ENCODE measurements at places on chromosomes 5 and 9.
A peak's percentile ranks its signal among the peaks of the same experiment; 100 is the strongest.

DNA sequence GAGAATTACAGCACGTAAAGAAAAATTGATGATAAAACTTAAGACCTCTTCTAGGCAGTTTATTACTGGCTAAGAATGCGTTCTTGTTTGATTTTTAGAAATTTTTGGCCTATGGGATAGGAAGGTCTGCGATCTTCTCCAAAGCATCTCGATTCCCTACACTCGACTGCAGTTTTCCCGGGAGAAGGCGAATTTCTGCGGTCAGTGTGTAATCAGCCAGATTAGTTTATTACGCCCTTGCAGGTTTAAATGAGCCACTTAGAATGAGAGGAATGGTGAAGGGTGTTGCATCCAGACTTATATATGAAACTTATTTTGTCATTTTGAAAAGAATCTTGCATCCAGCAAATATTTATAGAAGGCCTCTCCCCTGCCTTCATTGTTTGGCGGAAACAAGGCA is 1.2 kb downstream of the MTAP start:
- no peak for DNase-seq

GRCh38 chr5:136814619-136815378 is 449.5 kb upstream of the TRPC7 start:
- DNase-seq = no peak

DNA sequence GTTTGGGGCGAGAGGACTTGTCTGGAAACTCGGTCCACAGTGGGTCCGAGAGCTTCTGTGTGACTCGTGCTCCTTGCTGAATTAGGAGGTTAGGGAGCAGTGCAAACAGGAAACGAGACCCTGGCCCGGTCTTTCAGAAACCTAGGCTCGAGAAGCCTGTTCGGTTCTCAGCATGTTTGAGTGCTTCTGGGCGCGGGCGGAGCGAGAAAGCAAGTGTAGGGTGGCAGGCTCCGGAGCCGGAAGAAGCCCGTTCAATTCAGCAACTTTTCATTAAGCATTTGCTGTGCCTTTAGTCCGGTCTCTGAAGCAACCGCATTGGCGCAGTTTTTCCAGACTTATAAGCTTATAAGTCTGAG is 547 bp downstream of the CLTA start:
- no peak for DNase-seq

DNA sequence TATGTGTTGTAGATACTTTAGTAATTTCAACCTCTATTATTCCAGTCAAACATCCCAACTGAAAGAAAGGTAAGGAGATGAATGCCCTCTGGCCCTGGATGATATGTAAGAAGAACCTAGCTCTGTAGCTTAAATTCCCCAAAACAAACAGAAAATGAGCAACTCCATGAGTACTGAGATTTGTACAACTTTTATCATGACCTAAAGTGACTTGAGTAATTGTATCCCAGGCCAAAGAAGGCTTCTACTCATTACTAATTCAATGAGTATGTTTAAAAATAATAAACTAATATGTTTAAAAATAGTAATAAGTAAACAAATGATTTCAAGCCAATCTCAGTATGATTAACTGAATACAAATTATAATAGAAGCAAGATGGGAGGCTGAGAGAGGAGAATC is 414.0 kb upstream of the ACTBL2 start:
- DNase-seq = no peak

- no peak for DNase-seq
These were observed 84.0 kb downstream of the ERP44 start for GRCh38 chr9:100014846-100015245.

DNA sequence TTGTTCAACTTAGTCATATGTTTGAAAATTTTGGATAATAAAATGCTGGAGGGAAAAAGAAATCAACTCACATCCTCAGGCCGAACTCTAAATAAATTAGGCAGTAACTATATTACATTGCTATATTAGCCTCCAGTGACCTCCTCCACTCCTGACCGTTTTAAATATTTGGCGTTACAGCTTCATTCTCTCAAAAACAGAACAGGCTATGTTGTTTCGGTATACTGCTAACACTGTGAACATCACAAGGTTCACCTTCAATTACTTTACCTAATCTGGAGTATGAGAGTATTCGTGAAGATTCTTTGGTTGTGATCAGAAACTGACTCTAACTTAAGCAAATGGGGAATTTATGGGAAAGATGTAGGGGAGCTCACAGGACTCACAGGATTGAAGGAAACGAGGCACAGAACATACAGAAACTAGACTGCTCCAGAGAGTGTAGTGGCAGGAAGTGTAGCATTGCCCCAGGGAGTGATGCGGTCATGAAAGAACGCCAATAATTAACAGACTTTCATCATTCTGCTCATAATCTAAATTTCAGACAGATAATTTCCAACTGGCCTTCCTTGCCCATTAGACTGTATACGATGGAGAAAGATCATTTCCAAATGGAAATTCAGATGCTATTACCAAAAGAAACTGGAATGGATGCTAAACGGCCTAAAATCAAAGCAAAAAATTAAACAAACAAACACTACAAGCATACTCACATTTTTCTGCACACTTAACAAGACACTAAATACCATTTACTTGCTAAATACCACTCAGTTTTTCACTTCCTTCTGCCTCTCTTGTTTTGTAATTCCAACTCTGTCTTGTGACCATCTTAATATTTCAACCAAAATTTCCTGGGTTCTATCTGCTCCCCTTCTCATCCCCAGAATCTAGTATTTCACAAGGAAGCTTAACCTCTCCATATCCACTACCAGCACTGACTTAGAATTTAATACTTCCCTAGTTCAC is 110.1 kb upstream of the LPAR1 start:
- peak; percentile 33 for DNase-seq

- no peak for DNase-seq
These were observed 32.1 kb downstream of the SEMA4D start for GRCh38 chr9:89465726-89466308.

DNA sequence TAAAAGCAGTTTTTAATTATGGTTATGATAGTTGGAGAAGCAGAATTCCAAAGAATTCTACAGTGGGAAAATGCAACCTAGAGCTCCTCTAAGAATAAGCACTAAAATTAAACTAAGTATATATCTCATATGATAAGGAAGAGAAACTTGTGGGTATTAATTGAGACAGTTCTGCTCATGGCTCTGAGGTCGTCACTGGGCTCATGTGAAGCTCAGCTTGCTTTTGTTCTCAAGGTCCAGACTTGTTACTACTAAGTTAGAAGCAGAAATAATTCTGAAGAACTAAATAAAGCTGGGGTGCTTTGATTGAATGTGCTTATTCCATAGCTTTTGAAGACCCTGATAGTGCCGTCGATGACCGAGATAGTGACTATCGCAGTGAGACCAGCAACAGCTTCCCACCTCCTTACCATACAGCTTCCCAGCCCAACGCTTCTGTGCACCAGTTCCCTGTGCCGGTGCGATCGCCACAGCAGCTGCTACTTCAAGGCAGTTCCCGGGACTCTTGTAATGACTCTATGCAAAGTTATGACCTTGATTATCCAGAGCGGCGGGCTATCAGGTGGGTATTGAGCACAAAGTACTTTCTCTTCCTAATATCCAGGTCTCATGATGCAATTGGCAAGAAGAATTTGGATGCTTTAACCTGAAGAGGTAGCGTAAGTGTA is 133.7 kb downstream of the UNC13B start:
- no peak for DNase-seq

DNA sequence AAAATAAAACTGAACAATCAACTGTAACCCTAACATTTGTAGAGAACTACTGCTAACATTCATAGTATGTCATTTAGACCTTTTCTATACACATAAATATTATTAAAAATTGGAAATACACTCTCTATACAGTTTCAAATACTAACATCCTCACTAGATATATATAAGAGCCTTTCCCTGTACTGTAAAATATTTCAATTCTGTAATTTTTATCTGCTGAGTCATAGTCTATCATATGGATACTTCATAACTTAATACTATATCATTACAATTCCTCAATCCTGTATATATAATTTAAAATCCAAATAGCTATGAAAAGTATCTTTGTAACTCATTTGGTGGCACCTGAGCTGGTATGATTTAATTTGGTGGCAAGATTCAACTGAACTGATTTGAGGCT is 55.8 kb downstream of the FBXO4 start:
- DNase-seq = no peak

DNA sequence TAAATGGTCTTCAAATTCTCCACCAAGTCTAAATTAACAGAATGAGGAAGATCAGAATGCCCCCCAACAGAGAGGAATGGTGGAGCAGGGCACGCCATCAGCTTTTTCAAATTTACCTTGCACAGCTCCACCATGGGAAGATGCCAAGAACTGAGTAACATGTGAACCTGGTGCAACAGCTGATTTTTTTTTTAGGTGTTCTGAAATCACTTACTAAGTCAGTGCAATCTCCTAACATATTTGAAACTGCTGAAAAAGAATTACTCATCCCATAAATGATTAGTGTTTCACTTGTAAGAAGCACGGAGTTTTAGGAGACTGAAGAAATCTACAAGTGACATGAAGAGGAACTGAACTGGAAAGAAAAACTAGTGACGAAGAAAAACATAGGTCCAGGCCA is 5.1 kb downstream of the TMEM245 start:
- peak; percentile 97 for DNase-seq

GRCh38 chr5:127987354-127988145 is 96.0 kb upstream of the SLC12A2 start:
- no peak for DNase-seq

GRCh38 chr5:9350301-9350797 is 195.5 kb downstream of the SEMA5A start:
- peak; percentile 67 for DNase-seq

GRCh38 chr5:126927429-126927828 is 102.9 kb downstream of the MARCHF3 start:
- DNase-seq = no peak

- DNase-seq = no peak
These were observed 55.2 kb upstream of the NEK6 start for GRCh38 chr9:124202447-124202971.

DNA sequence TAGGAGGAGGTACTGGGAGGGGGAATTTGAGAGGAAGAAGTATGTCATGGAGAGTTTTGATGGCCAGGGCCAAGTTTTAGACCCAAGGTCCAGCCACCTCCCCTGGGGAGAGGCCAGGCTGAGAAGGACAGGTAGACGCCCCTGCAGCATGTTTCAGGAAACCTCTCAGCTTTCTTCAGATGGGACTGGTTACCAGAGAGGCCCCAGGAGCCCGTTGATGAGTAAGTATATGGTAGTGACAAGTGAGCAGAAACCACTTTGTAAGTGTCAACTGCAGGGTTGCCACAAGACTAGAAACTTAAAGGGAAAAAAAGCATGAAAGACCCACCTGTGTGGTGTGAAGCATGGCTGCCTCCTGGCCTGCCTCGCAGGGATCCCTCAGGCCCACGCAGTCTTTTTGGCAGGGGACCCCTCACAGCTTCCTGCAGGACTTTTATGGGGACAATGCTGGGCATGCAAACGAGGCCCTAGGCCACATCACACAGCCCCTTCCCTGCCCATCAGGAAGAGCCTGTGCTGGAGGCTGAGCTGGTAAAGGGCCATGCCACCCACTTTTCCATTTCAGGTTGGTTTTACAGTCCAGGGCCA is 255.9 kb downstream of the FSTL4 start:
- DNase-seq = no peak

DNA sequence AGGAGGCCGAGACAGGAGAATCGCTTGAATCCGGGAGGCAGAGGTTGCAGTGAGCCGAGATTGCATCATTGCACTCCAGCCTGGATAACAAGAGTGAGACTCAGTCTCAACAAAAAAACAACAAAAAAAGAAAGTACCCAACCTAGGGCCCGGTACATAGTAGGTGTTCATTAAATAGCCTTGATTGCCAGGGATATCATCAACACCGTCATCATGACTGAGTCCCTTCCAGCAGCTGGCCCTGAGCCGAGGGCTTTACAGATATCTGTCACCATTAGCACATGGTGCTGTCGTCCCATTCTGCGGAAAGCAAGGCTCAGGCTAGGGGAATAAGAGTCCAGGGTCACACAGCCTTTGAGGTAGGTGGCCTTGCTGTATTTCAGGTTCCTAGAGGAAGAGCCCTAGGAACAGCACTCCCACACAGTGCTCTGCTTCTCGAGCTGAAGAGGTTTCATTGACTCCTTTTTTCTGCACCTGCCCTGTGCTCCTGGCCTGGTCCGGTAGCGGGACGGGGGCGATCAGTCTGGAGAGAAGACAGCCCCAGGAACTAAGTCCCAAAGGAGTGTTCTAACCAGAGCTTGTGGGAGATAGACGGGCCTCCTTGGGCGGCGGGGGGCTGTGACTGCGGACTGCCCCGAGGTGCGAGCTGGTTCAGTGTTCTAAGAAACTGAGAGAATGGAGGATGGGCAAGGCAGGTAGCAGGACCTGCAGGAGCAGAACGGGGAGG is 48.2 kb downstream of the CXXC5 start:
- DNase-seq = no peak

DNA sequence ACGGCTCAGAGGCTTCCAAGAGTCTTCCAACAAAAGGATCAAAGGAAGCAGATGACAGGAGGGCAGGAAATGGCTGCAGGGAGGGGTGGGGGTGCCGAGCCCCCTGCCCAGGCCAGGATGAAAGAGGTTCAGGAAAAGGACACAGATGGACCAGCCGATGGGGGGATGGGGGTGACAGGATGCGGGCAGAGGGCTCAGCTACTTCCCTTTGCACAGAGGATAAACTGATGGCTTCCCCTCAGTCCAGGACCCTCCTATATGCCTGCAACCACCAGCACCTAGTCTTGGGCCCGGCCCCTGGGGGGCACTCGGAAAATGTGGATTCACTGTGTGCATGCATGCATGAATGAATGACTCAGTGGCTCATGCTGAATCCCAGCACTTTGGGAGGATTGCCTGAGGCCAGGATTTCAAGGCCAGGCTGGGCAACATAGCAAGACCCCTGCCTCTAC is 148.2 kb downstream of the C9orf50 start:
- peak; percentile 54 for DNase-seq

- peak; percentile 32 for DNase-seq
These were observed 31.1 kb upstream of the FGF1 start for GRCh38 chr5:142716963-142717362.

DNA sequence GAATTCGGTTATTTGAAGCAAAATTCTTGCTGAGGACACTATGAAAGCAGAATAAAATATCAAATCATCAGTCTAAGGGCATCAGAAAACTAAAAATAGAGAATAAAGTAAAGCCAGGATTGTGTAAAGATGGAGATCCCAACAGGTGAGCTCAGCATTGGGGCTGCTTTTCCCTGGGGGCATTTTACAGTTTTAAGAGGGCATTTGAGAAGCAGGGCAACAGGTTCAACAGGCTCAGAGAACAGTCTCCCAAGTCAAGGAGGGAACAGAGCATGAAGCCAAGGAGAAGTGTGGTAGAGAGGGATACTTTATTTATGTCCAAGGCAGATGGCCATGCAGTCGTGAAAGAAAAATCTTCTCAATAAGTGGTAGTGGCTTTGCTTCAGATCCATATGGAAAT is 145.4 kb downstream of the SYK start:
- no peak for DNase-seq

DNA sequence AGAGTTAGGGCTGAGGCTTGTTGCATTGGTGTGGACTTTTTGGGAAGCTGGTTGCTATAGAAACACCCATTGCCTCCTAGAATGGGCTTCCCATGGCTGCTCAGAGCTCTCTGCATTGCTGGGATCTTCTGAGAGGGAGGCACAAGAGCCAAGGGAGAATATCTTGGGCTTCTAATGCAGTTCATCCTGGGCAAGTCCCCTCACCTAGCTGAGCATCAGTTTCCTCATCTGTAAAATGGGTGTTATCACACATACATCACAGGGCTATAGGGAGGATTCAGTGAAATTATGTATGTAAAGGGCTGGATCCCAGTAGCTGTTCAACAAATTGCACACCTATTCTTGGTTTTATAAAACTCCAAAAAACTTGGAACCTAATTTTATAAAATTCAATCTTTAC is 106.1 kb upstream of the ALDH1B1 start:
- no peak for DNase-seq

GRCh38 chr9:125434986-125435775 is 173.6 kb downstream of the GAPVD1 start:
- no peak for DNase-seq

GRCh38 chr5:73434461-73434860 is 14.1 kb downstream of the FOXD1 start:
- no peak for DNase-seq
